ENCODE measurements at places on chromosomes 12 and 14.

DNA sequence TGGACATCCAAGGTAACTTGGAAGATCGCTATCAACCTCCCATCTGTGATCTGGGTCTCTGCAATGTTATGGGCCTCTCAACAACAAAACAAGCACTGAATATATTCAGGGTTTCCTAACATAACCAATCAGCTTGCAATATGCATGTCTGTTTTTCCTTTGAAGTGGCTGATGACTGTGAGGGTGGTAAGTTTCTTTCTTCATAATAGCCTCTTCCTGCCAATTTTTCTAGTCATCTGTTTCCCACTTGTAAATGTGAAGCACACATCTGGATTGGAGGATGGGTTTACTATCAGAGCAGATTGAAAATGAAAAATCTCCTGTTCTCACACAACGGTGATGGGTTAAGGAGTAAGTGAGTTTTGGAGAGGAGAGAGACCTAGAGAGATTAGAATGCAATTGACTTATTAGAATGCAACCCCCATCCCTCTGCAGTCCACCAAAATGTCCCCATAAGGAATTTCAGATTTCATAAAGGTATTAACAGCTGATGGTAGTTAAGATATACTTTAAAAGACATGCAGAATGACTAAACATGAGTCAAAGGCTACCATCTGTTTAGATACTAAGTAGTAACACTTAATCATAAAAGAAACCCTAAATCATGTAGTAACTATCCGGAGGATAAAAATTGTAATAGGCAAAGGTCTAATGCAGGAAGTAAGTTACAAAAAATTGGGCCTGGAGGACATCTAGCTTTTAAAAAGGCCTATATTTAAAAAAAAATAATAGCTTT, 58.4 kb upstream of the SAV1 start:
- H3K4me3 ChIP-seq = no peak overlapping the region
- H3K27ac ChIP-seq = no peak overlapping the region
- H3K27me3 ChIP-seq = no peaks in the 10 kb centered on the region

DNA sequence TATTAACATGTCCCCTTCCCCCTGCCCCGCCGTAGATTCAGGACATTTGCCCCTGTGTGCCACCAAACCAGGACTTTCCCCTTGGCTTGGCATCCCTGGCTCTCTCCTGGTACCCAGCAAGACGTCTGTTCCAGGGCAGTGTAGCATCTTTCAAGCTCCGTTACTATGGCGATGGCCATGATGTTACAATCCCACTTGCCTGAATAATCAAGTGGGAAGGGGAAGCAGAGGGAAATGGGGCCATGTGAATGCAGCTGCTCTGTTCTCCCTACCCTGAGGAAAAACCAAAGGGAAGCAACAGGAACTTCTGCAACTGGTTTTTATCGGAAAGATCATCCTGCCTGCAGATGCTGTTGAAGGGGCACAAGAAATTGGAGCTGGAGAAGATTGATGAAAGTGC, 28.9 kb downstream of the HRK start:
- H3K27me3 ChIP-seq = no peaks in the 10 kb centered on the region
- no peak overlapping the region for H3K27ac ChIP-seq

GRCh38 chr14:68250927-68251768, 431.6 kb downstream of the RAD51B start:
- peaks cover 68% of the 10 kb centered on the region for H3K4me1 ChIP-seq
- peak overlapping the region; percentile 93 for H3K27ac ChIP-seq
- H3K4me3 ChIP-seq = no peak overlapping the region
- no peak for DNase-seq
- no peaks in the 10 kb centered on the region for H3K36me3 ChIP-seq

DNA sequence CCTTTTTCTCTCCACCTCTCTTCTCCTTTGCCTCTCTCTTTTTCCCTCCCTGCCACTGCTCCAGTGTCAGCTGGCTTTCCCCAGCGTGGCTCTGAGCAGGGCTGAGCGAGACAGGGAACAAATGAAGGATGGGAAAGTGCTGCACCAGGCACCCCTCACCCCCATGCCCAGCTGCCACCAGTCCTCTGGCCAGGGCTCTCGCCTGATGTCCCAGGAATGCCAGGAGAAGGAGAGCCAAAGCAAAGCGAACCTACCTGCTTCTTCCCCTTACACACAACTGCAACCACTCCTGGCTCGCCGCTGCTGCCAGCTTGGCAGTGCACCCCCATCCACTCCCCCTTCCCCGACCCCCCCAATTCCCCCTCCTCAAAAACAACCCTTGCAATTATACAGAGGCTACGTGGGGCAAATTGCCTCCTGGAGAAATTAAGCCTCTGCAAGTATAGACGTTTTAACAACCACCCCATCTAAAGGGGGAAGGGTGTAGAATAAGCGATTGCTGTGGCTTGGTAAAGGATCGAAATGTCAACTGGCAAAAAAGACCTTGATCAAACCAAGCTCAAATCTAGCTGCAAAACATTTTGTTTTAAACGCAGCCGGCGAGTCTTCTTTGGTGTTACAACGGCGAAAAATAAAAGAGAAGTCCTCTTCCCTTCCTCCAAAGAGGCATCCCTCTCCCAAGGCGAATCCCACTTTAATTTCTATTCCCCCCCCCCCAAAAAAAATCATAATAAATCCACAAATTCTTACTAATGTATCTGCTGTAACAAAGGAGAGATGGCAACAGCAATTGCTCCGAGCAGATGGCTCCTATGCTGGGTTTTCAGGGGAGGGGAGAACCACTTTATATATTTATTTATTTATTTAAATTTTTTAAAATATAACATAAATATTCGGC, 2.9 kb downstream of the BCL11B start:
- peaks cover 76% of the 10 kb centered on the region for H3K27me3 ChIP-seq
- DNase-seq = no peak
- no peak overlapping the region for H3K27ac ChIP-seq
- H3K4me3 ChIP-seq = no peak overlapping the region

DNA sequence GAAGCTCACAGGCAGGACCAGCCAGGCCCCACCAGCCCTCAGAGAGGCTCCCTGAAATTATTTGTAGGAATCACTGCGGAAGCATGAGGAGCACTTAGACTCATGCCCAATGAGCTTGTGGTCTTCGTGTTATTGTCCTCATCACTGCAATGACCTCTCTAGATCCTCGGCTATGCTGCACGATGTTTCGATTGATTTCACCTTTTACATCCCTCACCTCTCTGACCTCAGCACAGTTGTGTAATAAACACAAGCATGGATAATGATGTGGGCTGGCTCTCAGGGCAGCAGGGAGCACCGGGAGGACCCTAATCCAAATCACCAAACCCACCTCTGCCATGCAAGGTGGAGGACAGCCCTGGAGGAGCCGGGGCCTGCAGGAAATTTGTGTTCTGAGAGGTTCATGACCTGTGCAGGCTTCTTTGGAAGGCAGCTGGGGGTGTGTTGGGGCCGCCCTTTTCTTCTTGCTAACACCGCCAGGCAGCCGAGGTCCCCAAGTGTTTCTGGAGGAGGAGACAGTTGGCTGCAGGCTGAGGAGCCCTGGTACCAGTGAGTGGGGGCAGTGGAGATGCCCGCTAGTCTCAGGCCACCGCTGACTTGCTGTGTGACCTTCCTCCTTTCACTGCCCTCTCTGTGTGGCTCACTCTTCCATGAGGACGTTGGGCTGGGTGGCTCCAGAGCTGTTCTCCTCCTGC, 29.5 kb upstream of the EML1 start:
- no peaks in the 10 kb centered on the region for H3K27me3 ChIP-seq
- H3K4me1 ChIP-seq = no peaks in the 10 kb centered on the region
- H3K4me3 ChIP-seq = no peak overlapping the region
- no peak overlapping the region for H3K27ac ChIP-seq
- H3K36me3 ChIP-seq = no peaks in the 10 kb centered on the region

DNA sequence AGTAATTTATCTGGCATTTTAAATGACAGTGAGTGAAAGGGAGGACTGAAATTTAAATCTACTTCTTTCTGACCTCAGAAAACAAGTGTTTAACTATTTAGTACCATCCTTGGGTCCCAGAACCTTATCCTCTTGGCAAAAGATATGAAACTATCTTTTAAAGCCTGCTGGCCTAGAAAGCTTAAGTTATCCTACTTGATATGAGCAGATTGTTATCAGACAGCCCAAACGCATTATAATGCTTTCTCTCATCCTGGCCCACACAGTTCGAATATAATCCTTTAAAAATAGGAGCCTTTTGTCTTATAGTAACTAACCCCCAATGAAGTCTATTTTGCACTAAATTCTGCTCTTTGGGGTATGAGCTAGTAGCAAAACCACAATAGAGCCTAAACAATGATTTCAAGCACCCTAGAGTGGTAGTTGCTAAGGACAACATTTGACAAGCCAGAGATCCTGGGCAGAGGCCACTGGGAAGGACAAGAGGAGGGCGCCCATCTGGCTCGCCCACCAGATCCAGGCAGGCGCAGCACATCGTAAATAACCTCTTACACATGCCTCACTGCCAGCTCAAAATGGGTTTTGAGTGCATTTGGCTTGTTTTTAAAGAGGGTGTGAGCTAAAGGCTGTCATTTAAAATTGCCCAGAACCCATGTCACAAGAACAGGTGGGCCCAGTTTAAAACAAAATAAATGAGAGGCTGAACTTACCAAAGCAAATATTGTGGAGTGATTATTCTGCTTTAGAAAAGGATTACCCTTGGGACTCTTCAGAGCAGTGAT, 37.7 kb upstream of the CRY1 start:
- peak; percentile 58 for DNase-seq
- H3K27ac ChIP-seq = no peak overlapping the region
- no peak overlapping the region for H3K4me3 ChIP-seq
- no peaks in the 10 kb centered on the region for H3K27me3 ChIP-seq
- H3K36me3 ChIP-seq = no peaks in the 10 kb centered on the region
- H3K4me1 ChIP-seq = no peaks in the 10 kb centered on the region

- H3K4me3 ChIP-seq = no peak overlapping the region
- no peaks in the 10 kb centered on the region for H3K27me3 ChIP-seq
- H3K4me1 ChIP-seq = no peaks in the 10 kb centered on the region
- H3K27ac ChIP-seq = no peak overlapping the region
These were observed 221.8 kb upstream of the SSTR1 start for GRCh38 chr14:37985826-37986470.

DNA sequence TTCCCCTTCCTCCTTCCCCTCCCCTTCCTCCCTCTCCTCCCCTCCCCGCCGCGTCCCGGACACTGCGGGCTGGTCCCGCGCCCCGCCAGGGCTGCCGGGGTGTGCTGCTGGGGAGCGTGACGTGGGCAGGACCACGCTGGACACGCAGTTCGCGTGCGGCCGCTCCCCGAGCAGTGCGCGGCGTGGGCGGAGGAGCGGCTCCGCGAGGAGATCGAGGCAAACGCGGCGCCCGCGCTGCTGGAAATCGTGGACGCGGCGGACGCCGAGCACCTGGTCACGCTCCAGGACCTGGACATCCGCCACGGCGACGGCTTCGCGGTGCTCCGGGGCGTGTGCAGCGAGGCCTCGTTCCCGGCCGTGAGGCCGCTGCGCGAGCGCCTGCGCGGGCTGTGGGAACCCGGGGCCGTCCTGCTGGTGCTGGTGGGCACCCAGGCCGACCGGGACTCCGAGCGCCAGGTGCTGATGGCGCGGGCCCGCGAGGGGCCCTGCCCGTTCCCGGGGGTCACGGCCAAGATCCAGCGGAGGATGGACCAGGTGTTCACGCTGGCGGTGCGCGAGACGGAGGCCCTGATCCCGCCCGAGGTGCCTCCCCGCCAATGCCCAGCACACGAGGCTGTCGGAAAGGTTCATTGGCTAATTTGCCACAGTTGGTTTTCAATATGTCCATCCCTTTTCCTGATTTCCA, 84.3 kb downstream of the TNFAIP2 start:
- H3K27ac ChIP-seq = no peak overlapping the region
- H3K4me1 ChIP-seq = no peaks in the 10 kb centered on the region
- H3K27me3 ChIP-seq = no peaks in the 10 kb centered on the region

DNA sequence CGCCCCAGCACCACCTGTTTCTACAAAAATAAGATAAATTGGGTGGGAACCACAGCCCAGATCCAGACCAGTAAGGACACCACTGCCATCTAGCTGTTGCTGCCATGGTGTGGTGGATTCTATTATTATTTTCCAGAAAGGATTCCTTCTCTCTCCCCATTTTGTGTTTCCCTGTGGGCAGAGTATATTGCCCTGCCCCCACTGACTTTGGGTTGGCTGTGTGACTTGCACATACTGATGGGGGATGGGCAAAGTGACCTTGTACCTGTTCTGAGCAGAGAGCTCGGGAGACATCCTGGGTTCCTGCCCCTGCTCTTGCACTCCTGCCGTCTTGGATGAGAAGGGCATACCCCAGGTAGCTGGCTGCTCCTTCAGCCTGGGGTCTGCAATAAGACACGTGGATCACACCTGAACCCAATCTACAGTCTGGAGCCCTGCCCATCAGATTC, 24.3 kb downstream of the MOAP1 start:
- H3K4me3 ChIP-seq = no peak overlapping the region
- no peaks in the 10 kb centered on the region for H3K36me3 ChIP-seq
- H3K4me1 ChIP-seq = peaks cover 10% of the 10 kb centered on the region
- H3K27ac ChIP-seq = no peak overlapping the region
- no peaks in the 10 kb centered on the region for H3K27me3 ChIP-seq
- peak; percentile 56 for DNase-seq

- no peaks in the 10 kb centered on the region for H3K4me1 ChIP-seq
- no peak overlapping the region for H3K4me3 ChIP-seq
- H3K27me3 ChIP-seq = no peaks in the 10 kb centered on the region
These were observed 14.6 kb downstream of the HNF1A start for GRCh38 chr12:120992989-120993388.

DNA sequence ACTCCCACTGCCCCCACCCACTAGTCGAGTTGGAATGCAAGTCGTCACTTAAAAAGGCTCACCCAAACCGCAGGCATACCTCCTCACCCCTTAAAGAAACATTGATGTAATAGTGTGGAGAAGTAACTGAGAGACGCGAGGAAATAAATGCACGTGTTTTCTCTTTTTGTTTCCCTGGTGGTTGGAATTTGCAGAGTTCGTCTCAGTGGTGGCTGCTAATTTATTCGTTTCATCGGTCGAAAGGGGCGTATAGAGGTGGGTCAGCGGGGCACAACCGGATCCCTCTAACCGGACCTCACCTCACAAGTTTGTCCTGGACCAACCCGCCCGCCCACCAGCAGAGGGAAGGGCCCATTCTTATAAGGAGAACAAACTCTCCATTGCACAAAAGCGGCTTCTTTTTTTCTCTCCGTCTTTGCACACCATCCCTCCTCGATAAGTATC, 5.0 kb upstream of the NPAS3 start:
- H3K4me3 ChIP-seq = peak overlapping the region; percentile 60
- H3K27ac ChIP-seq = peak overlapping the region; percentile 8
- DNase-seq = peak; percentile 42
- H3K36me3 ChIP-seq = no peaks in the 10 kb centered on the region

- no peaks in the 10 kb centered on the region for H3K36me3 ChIP-seq
- DNase-seq = no peak
- H3K27me3 ChIP-seq = no peaks in the 10 kb centered on the region
- no peaks in the 10 kb centered on the region for H3K4me1 ChIP-seq
- H3K4me3 ChIP-seq = no peak overlapping the region
These were observed 63.8 kb upstream of the CAPRIN2 start for GRCh38 chr12:30818562-30818961.

Measured in SK-N-SH (cell line).